ENCODE measurements at places on chromosomes 4 and X.

GRCh38 chr4:132123870-132124623 lies 1025.0 kb upstream of the PCDH10 start:
- DNase-seq = no peak

- DNase-seq = no peak
These were observed 151.0 kb downstream of the SH2D1A start for GRCh38 chrX:124497386-124497785.

GRCh38 chr4:52037689-52038102 lies 403 bp downstream of the SGCB start:
- no peak for DNase-seq

- no peak for DNase-seq
These were observed 43.7 kb downstream of the NLGN4X start for GRCh38 chrX:6184900-6185515.

DNA sequence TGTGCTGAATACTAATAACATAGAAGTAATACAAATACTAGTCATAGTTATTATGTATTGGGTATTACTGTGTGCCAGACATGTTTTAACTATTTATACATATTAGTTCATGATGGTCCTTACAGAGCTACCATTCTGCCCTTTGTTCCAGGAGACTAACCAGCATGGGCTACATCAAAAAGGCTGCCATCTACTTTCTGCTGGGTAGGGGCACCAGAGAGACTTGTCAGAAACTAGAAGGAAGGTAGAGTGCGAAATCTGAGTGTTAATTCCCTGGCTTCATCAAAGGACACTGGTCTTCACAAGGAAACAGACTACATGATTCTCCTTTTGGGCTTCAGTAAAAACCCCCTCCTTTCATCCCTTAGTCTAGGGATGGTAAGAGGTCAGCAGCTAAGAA lies 347.8 kb downstream of the GBA3 start:
- no peak for DNase-seq

- no peak for DNase-seq
These were observed 178.1 kb downstream of the MAML3 start for GRCh38 chr4:139975830-139976272.

- no peak for DNase-seq
These were observed 47.2 kb upstream of the LAS1L start for GRCh38 chrX:65581661-65582339.

- no peak for DNase-seq
These were observed 36.6 kb downstream of the SYTL4 start for GRCh38 chrX:100695302-100695701.

- DNase-seq = no peak
These were observed 105.0 kb upstream of the PAQR3 start for GRCh38 chr4:79044141-79044659.

- no peak for DNase-seq
These were observed 278.8 kb upstream of the RPS6KA3 start for GRCh38 chrX:20545538-20545937.

DNA sequence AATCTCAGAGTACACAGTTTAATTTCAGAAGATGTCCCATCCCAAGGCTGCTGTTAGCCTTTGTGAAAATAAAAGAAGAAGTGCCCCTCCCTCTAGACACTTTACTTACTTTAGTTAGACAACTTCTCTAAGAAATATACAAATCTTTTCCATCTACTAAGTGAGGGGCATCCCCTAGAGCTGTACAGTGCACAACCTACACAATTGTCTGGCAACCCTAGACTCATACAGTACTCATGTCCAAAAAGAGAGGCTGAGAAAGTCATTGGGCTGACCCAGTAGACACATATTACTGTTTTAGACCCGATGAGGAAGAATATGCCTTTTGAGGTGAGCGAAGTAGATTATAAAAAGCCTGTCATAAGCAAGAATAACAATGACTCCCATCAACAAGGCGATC lies 297.6 kb downstream of the IDS start:
- no peak for DNase-seq

DNA sequence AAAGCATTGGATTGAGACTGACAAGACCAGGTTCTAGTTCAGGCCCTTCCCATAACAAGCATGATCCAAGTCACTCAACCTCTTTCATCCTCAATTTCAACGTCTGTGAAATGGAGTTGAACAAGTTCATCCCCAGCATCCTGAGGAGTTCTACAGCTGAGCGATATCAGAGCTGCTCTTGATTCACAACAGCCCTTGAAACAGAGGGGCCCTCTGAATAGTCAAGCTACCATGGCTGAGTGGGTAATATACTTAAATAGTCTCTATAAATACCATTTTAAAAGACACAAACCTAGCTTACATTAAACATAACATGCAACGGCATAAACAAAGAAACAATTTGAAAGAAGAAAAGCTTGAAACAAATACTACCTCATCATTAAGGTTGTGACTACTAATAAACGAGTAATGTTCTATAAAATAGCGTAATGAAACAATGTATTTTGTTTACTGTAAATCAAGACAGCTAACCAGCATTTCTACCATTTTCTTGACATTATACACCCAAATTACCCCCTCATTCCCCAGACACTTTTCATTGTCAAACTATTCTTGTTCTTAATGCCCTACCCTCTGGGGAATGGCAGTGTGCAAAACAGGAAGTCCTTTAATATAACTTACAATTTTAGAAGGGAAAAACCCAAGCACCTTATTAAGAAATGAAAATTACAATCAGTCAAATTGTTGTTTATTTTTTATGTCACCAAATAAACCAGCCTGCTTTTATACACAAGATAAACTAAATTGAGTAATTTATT lies 202.3 kb downstream of the PARM1 start:
- DNase-seq = no peak

DNA sequence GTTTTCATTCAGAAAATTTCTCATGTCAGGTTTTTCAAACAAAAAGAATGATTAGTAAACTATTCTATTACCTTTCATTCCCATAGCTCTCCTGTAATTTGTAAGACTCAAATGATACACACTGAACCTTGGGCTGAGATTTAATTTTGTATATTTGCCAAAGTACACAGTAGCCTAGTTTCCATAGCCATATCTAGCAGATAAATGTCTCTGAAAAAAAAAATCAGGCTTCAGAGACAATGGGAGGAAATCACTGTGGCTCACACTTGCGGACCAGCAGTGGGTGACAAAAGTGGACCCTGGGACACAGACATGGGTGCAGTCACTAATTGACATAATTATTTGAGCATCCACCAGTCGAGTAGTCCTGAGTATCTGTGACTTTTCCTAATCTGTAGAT lies 46.6 kb downstream of the MAOA start:
- no peak for DNase-seq

- DNase-seq = no peak
These were observed 16.8 kb downstream of the ARHGEF38 start for GRCh38 chr4:105569057-105569865.

DNA sequence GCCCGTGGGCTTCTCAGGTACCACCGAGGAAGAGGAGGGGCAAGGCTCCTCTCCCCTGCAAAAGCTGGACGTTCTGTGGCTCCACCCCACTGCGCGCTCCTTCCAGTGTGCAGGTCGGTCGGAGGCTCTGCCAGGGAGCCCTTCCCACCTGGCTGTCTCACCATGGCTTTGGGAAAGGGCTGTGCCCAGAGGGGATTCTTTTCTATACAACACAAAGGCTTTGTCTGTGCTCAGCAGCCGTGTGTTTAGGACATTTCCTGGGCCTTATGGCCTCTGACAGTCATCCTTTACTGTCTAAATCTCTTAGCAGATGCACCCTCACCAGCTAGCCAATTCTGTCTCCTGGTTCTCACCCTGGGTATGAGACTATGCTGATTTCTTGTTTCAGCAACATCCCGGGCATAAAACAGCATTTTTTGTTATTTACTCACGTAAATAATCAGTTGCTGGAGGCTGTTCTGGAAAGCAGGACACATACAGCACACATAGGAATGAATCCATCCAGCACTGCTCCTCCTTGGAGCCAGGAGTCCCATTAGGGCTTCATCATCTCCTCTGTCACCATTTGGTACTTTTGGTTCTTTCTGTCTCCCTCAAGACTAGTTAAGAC lies 20.4 kb upstream of the ATXN3L start:
- DNase-seq = no peak

- DNase-seq = no peak
These were observed 444.1 kb downstream of the BCOR start for GRCh38 chrX:39653691-39654090.

GRCh38 chrX:43175434-43175833 lies 397.5 kb upstream of the PPP1R2C start:
- DNase-seq = no peak
